ENCODE measurements at places on chromosomes 11 and 22.

DNA sequence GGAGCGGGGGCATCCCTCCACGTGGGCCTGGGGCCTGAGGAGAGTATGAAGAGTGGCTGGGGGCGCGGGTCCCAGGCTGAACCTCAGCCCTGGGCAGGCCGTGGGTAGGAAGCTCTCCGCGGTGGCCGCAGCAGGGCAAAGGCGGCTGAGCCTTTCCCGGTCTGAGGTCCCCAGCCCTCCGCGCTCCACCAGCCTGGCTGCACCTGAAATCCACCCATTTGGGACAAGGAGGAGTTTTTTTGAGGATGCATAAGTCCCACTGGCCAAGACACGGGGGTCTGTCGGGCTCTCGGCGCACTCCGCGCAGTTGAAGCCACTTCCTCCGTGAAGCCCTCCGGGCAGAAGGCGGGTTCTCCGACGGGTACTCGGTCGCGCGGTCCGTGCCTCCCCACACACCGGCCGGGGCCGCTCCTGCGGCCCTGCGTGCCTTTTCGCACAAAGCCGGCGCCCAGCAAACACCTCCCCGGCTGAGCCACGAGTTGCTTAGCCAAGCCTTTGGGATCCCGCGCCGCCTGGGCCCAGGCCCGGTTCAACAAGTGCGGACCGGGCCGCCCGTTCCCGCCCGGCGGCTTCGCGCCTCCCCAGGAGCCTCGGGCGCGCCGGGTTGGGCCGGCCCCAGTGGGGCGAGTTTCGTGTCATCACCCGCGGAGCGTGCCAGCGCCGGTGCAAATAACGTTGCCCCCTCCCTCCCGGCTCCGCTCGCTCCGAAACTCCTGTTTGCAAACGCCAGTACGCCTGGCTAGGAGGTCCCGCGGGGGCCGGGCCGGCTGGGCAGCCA lies 666 bp upstream of the OVOL1 start:
- no peak for DNase-seq

- no peak for DNase-seq
Observed at GRCh38 chr11:19168090-19168489, 33.7 kb downstream of the CSRP3 start.

- DNase-seq, result no peak
Observed at GRCh38 chr22:32644252-32645100, 157.0 kb upstream of the TIMP3 start.

DNA sequence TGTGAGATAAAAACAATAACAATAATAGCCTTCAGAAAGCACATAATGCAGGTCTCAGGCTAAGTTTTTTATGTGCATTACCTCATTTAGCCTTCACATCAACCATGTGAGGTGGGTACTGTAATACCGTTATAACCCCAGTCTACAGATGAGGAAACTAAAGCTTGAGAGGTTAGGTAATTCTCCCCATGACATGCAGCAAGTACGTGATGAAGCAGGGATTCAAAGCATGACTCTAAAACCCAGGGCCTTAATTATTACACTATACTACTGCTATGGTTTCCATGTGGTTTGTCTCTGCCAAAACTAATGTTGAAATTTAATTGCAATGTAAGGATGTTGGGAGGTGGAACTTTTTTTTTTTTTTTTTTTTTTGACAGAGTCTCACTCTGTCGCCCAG lies 37.7 kb upstream of the FDX1 start:
- no peak for DNase-seq

DNA sequence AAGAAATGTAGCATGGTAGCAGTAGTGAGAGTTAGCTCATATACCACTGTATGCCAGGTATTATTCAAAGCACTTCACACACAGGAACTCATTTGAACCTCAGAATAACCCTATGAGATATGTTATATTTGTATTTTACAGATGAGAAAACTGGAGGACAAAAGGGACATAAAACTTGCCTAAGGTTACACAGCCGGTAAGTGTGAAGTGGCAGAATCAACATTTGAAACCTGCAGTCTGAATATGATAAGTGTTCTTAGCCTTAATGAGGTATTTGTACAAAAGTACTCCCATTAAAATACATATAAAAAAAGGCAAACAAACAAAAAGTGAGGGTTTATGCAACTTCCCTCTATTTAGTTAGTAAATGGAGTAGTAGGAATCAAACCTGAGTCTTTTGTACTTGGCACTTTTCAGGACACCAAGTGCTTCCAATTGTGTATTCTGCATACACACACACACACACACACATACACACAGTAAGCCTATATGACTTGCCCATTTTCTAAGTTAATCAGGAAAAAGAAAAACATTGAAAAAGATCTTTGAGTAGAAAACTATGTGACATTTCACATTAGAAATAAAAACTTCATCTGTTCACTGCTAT lies 223.9 kb upstream of the FOLH1 start:
- DNase-seq, result no peak
